Thoracic aorta (tissue), 2 donors: ENCODE measurements at places on chromosomes 5 and 9.

- DNase-seq = no peak
These were observed 2016.6 kb downstream of the MAT2B start for GRCh38 chr5:165521816-165522610.

DNA sequence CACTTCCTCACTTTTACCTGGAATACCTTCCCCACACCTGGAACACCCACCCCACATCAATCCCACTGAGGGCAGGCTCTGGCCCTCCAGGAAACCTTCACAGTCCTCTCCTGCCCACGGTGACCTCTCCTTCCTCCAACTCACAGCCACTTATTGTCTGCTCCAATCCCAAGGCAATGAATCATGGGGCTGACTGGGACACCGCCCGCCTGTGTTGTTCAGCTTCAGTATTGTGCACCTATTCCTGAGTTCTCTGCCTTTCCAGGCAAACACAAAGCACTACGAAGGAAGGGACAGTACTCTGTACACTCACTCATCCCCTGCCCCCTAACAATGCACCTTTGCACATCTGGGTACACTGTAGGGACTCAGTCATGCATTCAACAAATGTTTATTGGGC is 7.3 kb downstream of the PCDH1 start:
- no peak for DNase-seq

DNA sequence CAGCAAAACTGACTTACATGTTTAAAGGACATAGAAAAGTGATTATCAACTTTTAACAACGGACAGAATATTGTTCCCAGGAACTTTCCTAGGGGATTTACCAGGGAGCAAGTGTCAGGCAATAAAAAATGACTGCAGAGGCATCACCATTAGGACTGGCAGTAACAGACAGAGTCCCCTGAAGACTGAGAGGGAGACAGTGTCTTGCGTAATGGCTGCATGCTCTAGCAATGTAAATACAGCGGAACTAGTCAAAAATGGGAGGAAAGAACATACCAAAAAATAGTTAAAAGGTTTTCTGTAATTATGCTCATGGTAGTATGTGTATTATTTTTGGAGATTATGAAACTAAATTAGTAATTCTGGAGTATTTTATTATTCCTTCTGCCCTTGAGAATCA is 181.8 kb downstream of the CRB2 start:
- no peak for DNase-seq

- no peak for DNase-seq
These were observed 315.5 kb upstream of the RGMB start for GRCh38 chr5:98458004-98458403.

GRCh38 chr9:78828521-78828920 is 531.6 kb downstream of the PSAT1 start:
- DNase-seq = no peak

DNA sequence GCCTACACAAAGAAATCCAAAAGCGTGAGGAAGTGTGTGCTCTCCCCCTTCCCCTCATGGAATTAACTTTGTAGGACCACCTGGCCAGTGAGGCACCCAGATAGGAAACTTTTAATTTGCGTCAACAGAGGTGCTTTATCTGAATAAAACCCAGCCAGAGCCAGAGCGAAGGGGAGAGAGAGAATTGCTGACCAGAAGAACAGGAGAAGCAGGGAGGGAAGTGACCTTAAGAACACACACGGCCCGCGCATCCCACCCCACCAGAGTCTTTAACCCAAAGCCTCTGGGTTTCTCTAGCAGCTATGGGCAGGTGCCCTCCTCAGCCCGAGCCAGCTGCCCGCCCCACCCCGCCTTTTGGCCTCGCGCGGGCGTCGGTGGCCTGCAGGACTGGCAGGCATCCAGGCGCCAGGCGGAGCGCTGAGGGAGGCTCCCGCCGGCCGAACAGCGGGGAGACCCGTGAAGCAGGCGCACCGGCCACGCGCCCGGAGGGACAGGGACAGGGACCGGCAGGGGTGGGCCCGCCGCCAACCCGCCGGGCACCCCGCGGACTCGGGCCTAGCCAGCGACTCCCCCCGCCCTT is 580 bp downstream of the ERAP1 start:
- DNase-seq = peak; percentile 14

DNA sequence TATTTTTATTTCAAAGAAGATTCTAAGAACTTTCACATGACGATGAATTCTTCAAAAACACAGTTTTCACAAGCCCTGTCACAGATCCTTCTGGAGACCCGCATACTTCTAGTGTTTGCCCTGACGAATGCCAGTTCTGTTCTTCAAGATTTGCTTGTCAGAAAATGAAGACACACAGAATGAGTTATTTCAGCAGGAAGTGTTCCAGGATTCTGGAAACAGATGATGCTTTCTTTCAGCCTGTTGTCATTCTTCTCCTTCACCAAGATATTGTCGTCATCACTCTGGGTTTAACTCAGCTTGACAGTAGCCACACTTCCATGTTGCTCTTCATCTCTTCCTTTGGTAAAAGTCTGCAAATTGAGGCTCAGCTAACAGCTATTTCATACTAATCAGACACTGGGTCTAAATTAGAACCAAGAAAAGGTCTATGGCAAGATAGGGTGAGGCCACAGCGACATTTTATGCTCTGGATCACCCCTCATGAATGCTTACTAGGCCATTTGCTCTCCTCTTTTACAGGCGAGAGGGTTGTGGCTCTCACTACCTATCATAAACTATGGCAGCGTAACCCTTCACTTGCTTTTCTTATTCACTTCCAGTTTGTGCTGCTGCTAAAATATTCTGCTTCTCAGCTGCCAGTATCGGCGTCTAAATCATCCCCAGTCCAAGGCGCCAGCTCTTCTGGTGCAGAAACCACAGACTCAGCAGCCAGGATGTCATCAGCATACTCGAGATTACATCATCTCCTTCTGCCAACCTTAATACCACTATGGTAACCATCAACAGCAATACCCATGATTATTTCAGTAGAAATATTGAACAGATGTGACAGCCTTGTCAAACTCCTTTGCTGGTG is 159.6 kb upstream of the TBCA start:
- DNase-seq = no peak

DNA sequence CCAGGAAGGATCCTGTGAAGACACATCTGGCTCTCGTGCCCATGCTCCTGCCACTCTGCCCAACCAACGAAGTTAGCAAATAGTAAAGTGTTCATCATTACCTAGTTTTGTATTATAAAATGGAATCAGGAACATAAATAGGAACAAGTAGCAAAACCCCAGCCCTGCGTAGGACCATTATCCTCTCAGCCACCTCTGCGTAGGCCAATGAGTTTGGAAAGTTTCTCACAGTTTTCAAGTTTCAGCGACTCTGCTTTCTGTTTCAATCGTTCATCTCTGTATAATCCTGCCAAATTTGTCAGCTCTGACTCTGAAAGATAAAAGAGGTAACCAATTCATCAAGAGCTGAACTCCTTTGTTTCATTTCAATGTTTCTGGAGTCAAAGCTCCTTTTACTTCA is 10.1 kb upstream of the SPATA24 start:
- DNase-seq = no peak

DNA sequence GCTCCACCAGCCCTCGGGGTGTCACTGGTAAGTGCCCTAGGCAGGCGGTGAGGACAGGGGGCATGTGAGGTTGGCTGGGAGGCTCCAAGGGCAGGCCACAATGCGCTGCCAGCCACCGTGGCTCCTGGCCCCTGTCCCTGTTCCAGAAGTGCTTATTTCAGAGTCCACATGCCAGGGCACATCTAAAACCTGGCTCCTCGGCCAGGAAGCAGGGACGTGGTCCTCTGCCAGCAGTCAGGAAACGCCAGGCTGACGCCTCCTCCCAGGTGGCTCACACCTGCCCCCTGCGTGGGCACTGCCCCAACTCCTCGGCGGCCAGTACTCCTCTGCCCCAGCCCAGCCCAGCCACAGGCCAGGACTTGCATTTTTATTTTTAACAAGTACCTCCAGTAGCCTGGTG is 68.5 kb downstream of the SECISBP2 start:
- DNase-seq = no peak

GRCh38 chr9:97525451-97525850 is 24.0 kb downstream of the TMOD1 start:
- DNase-seq = no peak

- DNase-seq = no peak
These were observed 73.4 kb upstream of the MEF2C start for GRCh38 chr5:88956416-88956815.

DNA sequence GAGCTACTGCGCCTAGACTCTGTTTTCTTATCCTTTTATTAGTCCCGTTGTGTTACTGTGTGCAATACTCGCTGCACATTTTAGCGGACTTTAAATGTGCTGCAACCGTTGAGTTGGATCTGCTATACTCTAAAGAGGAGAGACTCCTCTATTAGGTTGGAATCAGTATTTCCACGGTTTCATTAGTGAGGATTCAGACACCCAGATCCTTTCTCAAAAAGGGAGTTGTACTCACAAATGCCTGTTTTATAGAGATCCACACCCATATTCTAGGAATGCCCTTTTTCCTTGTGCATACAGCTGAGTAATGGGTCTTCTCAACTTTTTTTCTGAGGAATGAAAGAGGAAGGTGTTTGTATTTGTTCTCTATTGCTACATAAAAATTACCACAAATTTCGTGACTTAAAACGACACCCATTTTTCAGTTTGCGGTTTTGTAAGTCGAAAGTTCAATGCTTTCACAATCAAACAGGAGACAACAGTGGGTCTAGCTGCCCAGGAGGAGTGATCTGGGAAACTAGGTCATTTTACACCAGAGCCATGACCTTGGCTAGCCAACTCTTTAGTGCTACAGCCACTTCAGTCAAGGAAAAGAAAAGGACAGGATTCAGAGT is 52.8 kb upstream of the SLC44A1 start:
- no peak for DNase-seq

DNA sequence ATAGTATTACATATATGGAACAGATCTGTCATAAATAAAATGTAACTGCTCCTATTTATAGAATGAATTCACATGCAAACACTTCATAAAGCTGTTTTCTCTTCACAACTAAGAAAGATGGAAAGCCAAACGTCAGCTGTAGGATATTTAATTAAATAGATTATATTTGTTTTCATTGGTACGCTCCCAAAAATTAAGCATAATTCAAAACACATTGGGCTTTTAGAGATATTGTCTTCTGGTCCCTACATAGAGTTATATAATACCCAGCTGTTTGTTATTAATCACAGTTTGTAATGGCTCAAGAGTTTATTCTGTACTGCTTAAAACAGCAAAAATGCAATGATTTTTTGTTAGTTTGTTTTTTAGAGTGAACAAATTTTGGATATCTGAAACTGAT is 61.2 kb downstream of the MRPS30 start:
- no peak for DNase-seq

DNA sequence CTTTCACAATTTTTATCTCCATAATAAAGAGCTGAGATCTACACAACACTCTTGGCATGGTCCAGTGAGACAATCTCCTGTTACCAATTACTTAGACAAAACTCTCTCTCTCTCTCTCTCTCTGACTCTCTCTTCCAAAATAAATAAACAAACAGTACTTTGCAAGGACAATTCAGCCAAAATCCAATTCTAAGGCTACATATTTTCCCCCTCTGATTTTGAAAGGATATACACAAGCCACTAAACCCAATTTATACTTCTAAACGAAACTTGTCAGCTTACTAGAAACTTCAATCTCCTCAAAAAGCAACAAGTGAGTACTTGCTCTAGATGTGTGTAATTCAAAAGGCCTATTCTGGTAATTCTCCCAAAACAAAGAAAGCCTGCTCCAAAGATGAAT is 26.3 kb upstream of the TNPO1 start:
- no peak for DNase-seq

DNA sequence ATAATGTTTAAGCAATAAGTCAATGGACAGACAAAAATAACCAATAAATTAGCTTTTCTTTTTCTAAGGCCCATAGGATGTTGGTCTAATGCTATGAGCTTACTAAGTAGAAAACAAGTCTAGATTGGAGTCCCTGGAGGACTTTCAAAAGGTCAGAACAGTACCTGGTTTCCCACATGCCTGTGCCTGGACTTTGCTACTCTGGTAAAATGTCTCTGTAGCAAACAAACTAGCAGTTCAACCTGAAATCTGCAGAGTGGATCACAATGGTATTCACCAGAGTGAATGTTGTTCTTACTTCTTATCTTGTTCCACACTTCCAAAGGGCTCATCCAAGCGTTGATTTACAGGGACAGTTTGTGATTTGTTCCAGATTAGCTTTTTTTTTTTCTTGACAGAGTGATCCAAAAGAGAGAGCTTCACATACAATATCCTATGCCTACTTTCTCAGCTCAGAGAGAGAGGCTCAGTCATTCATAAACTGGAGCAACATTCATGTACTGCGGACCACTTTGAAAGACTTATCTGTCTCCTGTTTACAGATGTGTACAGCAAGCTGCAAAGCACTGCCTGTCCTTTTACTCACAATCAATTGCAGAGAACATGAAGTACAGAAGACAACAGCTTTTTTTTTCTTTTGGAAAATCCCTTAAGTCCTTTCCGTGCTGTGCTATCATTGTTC is 466.1 kb downstream of the SPATA31D1 start:
- DNase-seq = no peak

GRCh38 chr9:124017929-124018729 is 6.6 kb downstream of the LHX2 start:
- DNase-seq = no peak

DNA sequence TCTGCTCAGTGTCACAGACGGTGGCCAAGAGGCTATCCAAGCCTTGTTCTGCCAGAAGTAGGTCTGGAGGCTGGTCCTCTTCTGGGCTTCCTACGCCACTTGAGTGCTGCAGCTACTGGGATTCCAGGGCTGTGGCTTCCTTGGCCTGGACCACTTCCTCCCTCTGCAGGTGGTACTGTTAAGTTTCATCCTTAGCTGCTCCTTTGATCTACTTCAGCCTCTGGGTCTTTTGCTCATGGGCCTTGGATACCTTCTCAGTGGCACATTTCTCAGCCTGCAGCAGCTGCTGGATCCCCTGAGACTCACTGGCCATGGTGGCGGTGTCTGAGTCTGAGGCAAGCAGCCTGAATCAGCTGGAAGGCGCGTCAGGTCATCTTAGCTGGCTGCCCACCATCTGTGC is 10.3 kb downstream of the CNOT8 start:
- no peak for DNase-seq

GRCh38 chr9:107131108-107131799 is 151.8 kb upstream of the RAD23B start:
- DNase-seq = no peak

DNA sequence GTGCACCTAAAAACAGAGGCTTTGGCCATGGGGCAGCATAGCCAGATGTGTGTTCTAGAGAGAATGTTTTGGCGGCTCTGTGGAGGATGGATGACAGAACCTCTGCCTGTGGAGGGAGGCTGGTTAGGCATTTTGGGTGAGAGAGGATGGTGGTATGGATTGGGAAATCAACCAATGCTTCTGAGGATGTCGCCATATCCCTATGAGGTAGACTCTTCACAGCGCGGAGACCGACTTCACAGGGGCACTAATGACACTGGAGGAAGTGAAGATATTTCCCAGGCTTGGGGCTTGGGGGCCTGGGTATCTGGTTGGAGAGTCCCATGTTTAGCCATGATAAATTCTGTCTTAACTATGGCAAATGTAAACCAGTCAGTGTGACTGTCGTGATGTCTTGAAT is 140.6 kb upstream of the KLF4 start:
- no peak for DNase-seq

GRCh38 chr5:146561711-146562110 is 45.7 kb upstream of the GPR151 start:
- DNase-seq = no peak
